ENCODE measurements at places on chromosomes 2 and 18.

DNA sequence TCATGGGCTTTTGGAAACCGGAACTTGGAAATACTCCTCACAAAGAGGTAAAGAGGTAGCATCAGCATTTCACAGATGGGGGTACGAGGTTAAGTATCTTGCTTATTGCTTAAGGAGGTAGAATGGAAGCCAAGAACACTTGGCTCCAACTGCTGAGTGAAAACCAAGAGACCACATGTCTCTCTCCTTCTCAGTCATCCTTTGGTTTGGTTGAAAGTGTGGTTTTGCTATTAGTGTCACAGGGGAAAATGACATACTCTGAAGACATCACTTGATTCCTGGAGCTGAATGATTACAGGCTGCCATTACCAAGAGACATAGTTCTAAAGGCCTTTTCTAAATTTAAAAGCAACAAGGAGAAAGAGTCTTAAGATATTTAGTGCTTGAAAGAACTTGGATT is 41.5 kb downstream of the ANTXR1 start:
- no peak for DNase-seq

GRCh38 chr18:43720041-43720440 is 442.8 kb upstream of the SYT4 start:
- DNase-seq = no peak

DNA sequence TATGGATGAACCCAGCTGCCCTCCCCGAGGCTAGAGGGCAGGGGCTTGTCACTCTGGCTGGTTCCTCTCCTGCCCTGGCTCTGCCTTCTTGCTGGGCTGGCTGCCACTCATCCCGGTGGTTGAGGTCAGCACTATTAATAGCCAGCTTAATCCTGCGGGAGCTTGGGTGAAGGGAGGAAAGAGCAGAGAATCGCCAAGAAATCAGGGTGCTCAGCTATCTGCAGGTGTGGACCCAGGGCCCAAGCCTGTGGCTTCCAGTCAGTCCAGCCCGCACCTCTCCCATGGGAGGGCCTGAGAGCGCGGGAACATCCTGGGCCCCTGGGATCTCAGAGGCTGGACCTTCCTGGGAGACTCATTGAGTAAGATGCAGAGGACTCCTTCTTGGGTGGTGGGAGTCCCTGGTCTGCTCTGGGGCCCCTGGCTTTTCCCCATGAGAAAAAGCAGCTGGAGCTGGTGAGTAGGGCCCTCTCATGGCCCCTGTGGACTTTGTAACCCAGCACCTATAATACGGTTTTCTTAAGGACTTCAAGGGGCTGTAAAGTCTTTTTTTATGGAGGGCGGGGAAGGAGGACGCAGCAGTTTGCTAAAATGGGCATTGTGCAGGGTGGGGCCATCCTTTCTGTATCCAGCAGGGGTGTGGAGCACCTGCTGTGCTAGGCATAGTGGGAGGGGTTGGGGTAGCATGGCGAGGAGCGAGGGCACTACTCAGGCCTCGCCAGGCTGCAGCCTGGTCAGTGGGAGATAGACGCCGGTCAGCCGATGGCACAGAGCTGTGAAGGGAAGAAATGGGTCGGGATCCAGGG is 27.4 kb upstream of the CNNM3 start:
- DNase-seq = no peak

GRCh38 chr2:23037596-23037995 is 347.4 kb upstream of the KLHL29 start:
- no peak for DNase-seq

- no peak for DNase-seq
Measured at GRCh38 chr18:51196118-51196810, 1.2 kb downstream of the MEX3C start.

- DNase-seq = no peak
Measured at GRCh38 chr2:20728114-20728758, 61.3 kb downstream of the GDF7 start.

DNA sequence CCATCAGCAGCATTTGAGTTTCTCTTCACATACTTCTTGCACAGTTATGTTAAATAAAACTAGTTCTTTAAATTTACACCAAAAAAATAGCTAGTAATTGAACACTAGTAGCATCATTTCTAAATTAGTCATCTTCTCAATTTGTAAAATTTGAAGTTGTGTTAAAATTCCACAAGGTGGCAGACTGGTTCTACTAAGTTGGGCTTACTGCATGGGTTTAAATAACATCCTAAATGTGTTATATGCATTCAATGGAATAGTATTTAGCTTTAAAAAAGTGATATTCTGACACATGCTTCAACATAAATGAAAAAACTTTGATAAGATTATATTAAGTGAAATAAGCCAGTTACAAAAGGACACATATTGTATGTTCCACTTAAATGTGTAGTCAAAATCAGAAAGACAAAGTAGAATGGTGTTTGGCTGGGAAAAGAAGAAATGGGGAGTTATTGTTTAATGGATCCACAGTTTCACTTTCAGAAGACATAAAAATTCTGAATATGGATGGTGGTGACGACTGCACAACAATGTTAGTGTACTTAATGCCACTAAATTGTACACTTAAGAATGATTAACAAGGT is 28.7 kb upstream of the RPRD1A start:
- DNase-seq = no peak

- DNase-seq = no peak
Measured at GRCh38 chr18:75209951-75210258, 692 bp upstream of the TSHZ1 start.

DNA sequence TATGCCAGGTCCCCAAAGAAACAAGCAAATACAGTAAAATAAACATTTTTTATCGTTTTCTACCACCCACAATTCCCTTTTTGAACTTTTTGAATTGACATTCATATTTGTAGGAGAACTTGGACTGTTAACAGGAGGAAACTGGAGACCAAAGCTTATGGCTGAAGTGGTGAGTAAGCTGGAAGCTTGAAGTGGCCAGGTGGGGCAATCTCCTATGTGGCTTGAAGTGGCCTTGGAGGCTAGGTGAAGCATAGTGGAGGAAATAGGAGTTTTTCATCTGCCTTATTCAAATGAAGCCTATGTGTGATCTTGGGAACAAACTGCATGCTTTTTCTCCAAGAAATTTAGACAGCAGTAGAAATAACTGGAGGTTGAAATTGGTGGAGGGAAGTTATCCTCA is 962.9 kb upstream of the FANCL start:
- no peak for DNase-seq

GRCh38 chr2:164242409-164242808 is 378.9 kb downstream of the GRB14 start:
- no peak for DNase-seq

DNA sequence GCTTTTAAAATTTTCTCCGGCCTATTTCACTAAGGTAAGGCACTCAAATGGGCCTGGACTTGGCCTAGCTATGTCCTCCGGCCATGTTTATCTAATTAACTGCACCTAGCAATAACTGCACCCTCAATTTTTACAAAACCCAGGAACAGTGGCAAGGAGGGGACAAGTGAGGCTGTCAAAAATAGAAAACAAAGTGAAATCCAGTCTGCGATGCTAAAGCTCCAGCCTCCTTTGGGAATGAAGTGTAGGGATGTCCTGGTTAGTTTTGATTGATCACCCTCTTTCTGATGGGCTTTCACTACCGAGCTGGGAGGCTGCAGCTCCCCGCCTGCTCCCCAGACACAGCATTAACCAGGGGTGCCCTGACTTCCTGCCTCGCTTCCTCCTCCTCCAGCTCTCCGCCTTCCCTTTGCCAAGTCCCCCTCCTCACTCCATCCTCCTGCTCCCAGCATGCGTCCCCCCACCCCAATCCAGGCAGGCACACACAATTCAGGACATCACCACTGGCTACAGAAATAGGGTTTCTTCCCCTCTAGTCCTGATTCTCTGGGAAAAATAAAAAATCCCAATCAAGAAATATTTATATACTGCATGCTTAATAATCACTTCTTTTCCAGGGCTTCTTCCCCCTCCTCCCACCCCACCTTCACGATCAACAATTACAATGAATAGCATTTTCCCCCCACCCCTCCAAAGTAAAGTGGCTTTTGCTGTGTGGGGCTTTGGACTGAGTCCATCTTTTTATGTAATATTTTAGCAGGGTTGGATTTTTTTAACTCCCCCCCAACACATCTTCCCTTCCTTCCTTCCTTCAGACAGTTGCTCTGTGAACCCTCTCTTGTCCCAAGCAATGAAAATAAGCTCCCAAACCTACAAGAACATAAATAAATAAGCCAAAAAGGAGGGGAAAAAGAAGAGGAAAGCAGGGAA is 3.3 kb upstream of the POU3F3 start:
- no peak for DNase-seq

DNA sequence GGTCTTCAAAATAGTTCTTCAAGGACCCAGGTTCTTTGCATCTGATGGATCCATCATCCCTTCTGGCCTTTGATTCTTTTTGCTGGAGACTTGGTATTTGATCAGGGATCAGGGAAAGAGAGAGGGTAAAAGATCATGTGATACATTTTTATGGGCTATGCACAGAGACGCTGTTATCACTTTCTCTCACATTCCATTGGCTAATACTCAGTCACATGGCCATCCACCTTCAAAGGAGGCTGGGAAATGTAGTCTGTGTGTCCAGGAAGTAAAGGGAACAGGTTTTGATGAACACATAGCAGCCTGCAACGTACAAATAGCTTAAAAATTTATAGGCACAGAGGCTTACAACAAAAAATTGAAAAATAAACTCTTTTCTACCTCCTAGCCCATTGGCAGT is 629.6 kb upstream of the FANCL start:
- no peak for DNase-seq

DNA sequence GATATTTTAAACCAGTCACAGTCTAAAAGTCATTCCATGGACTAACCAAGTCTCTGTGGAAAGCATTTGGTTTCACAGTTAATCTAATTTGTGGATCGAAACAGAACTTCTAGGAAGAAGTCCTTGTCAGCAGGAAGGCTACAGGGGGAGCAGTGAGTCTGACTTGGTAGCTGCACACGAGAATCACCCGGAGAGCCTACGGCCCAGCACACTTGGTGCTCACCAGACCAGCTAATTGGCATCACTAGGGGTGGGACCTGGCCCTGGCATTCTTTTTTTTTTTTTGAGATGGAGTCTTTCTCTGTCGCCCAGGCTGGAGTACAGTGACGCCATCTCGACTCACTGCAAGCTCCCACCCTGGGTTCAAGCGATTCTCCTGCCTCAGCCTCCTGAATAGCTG is 97.7 kb downstream of the ZNF532 start:
- no peak for DNase-seq

DNA sequence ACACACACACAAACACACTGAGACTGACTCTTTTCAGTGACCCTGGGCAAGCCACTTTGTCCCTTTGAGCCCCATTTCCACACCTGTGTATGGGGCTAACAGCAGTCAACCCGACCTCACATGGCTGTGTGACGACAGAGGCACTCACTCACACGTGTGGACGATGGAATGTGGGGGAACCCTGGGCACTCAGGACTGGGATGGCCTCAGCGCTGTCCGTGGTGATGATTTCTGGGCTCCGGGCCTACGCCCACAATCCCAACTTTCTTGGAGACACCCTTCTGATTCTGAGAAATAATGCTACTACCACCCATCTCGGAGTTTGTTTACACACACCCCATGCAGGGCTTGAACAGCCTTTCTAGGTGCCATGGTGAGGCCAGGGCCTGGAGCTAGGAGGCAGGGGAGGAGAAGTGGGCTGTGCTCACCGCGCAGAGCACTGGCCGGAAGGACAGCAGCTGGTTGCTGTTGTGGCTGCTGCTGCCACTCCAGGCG is 1.5 kb downstream of the CRYBA2 start:
- no peak for DNase-seq

- no peak for DNase-seq
Measured at GRCh38 chr18:250685-251084, 17.2 kb downstream of the THOC1 start.

DNA sequence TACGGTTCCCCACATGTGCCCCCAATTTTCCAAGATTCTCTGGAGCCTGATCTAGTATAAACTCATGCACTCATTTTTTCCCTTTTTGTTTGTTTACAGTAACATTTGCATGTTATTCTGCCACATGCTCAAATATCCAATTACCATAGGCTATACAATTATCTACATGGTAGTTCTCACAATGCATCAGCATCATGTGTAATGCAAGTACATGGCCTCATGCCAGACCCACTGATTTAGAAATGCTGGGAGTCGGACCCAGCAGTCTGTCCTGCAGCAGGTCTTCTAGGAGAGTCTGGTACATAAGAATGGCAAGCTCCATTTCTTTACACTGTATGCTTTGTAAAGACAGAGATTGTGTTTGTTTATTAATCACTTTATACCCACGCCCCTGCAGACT is 107.7 kb downstream of the CBLN2 start:
- DNase-seq = no peak

- no peak for DNase-seq
Measured at GRCh38 chr18:46035696-46036680, 36.1 kb downstream of the PSTPIP2 start.

GRCh38 chr2:241224851-241225438 is 36.5 kb downstream of the ANO7 start:
- DNase-seq = no peak

- no peak for DNase-seq
Measured at GRCh38 chr2:11483806-11484617, 18.1 kb upstream of the E2F6 start.

DNA sequence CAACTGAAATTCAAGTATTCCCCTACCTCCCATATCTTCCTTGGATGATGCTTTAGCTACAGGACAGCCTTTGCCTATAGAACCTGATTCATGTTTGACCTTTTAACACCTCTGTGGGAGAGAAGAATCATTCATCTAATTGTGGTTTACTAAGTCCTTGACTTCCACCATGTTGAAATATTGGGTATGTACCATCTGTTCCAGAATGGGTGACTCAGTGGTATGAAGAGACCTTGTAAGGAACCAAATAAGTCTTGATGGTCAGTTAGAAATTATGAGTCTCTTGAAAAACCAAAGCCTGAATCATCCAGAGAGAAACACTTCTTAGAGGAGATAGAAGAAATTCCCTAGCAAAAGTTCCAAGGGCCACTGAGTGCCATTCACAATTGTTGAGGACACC is 27.5 kb downstream of the STAMBP start:
- no peak for DNase-seq

GRCh38 chr2:36193680-36194079 is 161.9 kb upstream of the CRIM1 start:
- no peak for DNase-seq

GRCh38 chr2:40448476-40449079 is 3.3 kb downstream of the SLC8A1 start:
- no peak for DNase-seq

- DNase-seq = no peak
Measured at GRCh38 chr18:77013811-77014521, 118.6 kb downstream of the MBP start.

GRCh38 chr2:126932966-126933710 is 34.4 kb downstream of the TEX51 start:
- peak; percentile 49 for DNase-seq

DNA sequence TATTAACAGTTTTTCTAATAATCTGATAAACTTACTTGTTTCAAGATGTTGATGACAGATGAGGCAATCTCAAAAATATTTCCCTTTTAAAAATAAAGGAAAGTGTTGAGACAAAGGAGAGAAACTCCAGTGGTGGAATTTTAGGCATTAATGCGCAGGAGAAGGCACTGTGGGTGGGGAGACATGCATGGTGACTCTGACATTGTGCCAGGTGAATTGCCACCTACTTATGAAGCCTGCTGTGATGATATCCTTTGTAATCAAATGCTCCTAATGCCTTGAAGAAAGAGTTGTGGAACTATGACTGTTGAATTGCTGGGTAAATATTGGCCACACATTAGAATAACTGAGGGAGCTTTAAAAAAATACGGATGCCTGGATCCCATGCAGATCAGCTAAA is 101.4 kb downstream of the PLA2R1 start:
- DNase-seq = no peak
